Suppressor macrophage treated with lipopolysaccharide for 4 hours (primary cell): ENCODE measurements at places on chromosomes 5 and 9.
A peak's percentile ranks its signal among the peaks of the same experiment; 100 is the strongest.

DNA sequence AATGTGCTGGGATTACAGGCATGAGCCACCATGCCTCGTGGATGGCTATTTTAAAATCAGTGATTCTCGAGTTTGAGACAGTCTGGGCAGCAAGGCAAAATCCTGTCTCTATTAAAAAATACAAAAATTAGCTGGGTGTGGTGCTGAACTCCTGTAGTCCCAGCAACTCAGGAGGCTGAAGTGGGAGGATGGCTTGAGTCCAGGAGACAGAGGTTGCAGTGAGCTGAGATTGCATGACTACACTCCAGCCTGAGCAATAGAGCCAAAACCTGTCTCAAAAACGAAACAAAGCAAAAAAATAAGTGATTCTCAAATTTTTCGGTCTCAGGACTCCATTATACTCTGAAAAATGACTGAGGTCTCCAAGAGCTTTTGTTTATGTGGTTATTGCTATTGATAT, 47.9 kb upstream of the HSPA9 start:
- no peak for DNase-seq

- peak; percentile 39 for DNase-seq
Observed at GRCh38 chr5:75524071-75524470, 12.4 kb downstream of the POLK start.

- no peak for DNase-seq
Observed at GRCh38 chr9:136454026-136454796, 14.6 kb upstream of the INPP5E start.

- no peak for DNase-seq
Observed at GRCh38 chr5:76025069-76025468, 58.1 kb upstream of the SV2C start.

DNA sequence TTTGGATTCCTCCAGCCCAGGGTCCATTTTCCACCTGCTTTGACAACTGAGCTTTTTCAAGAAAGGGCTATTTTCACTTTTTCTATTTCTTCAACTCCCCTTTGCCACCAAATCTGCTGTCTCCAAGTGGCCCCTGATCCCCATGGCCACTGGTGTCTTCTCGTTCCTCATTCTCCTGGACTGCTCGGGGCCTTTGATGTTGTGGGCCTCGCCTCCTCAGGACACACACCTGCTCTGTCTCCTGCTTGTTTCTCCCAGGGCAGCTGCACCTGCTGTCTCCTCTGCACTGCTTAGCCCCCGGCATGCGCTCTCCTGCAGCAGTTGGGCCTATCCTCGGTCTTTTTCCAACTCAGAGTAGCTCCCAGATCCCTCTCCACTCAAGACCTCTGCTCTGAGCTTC, 16.3 kb upstream of the NANS start:
- DNase-seq = no peak

DNA sequence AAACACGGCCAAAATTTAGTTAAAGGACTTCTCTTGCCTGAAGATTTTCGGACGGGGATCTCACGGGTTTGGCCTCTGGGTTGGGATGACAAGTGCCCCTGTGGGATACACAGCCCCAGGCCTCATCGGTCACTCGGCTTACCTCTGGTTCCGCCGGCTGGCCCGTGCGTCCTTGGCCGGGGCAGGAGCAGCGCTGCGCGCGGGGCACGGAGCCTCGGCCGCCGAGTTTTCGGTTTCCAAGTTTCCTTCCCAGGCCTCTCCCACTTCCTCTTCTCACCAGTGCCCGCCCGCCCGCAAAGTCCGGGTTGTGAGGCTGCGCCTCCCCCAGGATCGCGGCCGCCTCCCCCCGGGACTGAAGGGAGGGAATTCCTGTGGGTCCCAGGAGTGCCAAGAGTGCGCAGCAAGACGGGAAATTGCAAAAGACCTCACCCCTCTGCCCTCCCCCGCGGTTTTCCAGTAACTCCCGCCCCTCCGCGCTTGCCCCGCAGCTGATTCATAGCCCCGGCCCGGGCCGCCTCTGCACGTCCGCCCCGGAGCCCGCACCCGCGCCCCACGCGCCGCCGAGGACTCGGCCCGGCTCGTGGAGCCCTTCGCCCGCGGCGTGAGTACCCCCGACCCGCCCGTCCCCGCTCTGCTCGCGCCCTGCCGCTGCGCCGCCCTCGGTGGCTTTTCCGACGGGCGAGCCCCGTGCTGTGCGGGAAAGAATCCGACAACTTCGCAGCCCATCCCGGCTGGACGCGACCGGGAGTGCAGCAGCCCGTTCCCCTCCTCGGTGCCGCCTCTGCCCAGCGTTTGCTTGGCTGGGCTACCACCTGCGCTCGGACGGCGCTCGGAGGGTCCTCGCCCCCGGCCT, at the start of gene OSMR:
Gene OSMR (plus strand): TSS at position 487 of the 853 bp plus-strand sequence. CDS start 23,033 bp downstream, outside the sequence.
- DNase-seq = peak; percentile 88

DNA sequence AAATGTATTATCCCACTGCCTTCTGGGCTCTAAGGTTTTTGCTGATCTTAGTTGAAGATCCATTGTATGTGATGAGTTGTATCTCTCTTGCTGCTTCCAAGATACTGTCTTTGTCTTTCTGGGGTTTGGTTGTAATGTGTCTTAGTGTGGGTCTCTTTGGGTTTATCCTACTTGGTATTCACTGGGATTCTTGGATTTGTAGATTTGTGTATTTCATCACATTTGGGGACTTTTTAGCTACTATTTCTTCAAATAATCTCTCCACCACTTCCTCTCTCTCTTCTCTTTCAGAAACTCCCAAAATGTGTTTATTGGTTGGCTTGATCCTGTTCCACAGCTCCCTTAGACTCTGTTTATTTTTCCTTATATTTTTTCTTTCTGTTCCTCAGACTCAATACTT, 26.5 kb downstream of the IL31RA start:
- no peak for DNase-seq

DNA sequence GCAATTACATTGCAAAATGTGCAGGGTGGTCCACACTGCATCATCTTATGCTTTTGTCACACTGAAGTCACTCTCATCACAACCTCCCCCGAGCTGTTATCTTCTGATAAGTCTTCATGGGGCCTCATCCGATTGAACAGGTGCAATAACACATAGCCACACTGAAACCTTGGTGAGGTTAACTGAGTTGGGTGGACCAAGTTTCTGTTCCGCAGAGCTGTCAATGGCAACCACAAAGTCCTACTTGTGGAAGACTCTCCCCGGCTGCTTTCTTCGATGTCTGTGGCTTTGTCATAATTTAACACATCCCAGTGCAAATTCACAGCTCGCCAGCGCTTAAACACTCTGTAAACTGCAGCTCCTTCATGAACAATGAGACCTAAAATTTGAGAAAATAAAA, 112.2 kb downstream of the MARCHF11 start:
- DNase-seq = no peak

DNA sequence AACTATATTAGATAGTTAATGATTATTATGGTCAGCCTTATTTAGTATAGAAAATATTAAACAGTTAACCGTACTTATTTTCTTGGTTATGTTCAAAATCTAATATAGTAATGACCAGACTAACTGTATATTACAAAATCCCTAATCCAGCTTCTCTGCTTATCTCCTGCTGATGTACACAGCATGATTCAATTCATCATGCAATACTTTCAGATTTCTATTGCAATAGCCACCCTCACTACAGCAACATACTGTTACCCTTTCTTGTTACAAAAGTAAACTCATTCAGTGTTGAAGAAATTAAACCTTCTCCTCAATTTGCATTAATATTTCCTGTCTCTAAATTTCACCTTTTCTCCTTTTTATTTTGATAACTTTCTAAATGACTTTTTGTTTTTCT, 1375.0 kb upstream of the NUDT12 start:
- no peak for DNase-seq

- DNase-seq = no peak
Observed at GRCh38 chr5:54632131-54632701, 114.7 kb downstream of the SNX18 start.

DNA sequence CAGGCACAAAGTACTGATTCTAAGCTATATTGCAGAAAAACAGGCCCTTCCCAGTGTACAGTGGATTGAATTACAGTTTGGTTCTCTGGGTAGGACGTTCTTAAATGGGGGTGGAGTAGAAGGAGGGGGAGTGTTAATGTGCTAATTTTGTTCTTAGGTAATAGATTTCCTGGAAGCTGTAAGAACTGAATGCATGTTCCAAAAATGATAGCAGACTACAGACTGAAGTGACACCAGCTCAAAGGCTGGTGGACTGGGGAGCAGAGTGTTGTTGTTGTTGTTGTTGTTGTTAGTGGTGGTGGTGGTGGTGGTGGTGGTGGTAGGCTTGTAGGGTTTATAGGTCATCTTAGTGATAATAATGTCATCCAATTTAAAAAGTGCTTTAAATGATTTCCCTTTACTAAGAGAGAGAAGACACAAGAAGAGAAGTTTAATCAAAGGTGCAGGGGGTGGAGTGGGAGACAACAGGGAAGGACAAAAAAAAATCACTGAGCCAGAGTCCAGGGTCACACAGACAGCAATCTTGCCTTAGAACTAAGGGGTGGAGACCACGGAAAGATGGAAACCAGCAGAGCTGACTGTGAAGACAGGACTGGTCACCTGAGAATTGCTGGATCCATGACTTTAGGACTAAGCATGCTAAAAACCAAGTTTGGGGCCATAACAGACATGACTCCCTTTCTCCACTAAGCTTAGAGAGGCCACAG, 27.0 kb downstream of the TTLL11 start:
- no peak for DNase-seq

DNA sequence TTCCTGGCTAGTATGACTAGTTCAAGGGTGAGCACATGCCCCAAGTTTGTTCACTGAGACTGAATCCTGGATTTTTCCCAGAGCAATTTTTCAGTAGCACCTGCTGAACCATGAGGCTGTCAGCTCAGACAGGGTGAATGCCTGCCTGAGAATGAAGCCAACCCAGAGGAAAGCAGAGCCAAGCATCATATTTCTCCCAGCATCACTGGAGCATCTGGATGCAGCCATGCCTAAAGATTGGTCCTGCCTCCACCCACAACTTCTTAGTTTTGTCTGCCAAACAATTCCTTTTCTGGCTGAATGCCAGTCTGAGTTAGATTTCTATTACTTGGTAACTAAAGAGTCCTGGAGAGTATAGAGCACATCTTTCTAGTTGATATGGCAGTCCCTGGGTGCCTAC, 343.6 kb downstream of the CSNK1G3 start:
- DNase-seq = no peak
